AML-193 (cell line): ENCODE measurements at places on chromosomes 5 and 9.

DNA sequence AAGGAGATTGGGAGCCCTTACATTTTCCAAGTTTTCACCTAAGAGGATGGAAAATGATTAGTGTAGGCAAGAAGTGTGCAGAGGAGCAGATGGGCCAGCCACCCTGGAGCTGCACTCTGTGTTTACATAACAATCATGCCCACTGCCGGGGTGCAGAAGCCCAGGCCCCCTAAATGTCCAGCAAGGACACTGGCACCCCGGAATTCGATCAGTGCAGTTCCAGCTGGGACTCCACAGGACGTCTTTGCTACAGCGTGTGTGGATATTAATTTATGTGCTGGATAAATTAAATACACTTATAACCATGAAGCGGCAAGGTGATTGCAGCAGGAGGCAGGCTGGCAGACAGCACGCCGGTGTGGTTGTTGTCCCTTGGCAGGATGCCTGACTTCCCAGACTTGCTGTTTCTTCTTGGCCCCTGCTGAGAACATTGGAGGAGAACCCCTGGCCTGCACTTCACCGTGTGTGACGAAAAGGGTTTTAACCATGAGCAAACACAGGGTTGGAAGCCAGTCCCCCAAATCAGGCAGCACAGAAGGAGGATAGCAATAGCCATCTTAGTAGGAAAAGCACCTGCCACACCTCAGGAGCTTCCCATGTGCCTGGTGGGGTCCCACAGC, 73.7 kb downstream of the GADD45G start:
- no peak for DNase-seq

DNA sequence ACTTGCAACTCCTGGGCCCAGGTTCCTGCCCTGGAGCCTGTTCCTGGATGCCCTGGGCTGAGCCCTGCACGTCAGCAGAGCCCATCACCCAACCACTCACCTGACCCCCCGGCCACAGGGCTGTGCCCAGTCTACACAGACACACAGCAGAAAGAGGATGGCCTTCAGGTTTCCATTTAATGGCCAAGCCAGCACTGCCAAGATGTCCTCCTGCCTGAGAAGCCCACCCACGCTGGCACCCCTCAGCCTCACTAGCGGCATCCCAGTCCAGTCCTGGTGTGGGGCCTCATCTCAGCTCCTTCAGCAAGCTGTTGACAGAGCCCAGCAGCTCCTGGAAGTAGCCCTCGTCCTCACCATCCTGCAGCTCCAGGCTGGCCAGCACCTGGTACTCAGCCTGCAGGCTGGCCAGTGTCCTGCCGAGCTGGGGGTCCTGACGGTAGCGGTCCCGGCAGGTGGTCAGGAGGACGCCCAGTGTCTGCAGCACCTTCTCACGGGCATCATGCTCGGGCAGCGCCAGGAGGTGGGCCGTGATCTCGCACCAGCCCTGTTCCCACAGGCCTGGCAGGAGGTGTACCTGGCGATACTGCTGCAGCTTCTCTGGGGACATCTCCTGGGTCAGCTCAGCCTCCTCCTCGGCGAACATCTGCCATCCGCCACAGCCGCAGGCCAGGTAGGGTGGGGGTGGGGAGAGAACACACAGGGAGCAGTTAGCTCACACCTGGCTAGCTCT, 71.9 kb upstream of the LRRTM2 start:
- no peak for DNase-seq

DNA sequence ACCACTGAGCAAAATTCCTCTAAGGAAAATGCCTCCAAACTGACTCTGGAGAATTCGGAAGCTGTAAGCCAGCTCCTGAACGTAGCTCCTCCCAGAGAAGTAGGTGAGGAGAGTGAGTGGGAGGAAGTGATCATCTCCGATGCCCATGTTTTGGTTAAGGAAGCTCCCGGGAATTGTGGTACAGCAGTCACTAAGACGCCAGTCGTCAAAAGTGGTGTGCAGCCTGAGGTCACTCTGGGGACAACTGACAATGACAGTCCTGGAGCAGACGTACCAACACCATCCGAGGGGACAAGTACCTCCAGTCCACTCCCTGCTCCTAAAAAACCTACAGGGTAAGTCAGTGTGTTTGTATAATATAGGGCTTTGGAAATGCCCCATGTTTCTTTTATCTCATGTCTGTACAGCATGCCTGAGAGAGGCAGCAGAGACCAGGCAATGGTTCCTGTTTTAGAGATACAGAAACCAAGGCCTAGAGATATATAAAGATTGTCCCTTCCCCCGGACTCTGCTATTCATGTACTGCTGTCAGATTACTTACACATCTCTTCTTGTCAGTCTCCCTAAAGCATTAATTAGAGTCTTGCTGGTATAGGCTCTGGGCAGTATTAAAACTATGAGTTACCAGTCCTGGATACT, 23.9 kb downstream of the HMGXB3 start:
- DNase-seq: no peak

GRCh38 chr5:2757563-2758351, 6.3 kb upstream of the IRX2 start:
- DNase-seq: no peak

GRCh38 chr5:144427866-144428265, 257.2 kb downstream of the KCTD16 start:
- DNase-seq: no peak

GRCh38 chr5:110377943-110378342, 348.5 kb downstream of the TMEM232 start:
- no peak for DNase-seq

DNA sequence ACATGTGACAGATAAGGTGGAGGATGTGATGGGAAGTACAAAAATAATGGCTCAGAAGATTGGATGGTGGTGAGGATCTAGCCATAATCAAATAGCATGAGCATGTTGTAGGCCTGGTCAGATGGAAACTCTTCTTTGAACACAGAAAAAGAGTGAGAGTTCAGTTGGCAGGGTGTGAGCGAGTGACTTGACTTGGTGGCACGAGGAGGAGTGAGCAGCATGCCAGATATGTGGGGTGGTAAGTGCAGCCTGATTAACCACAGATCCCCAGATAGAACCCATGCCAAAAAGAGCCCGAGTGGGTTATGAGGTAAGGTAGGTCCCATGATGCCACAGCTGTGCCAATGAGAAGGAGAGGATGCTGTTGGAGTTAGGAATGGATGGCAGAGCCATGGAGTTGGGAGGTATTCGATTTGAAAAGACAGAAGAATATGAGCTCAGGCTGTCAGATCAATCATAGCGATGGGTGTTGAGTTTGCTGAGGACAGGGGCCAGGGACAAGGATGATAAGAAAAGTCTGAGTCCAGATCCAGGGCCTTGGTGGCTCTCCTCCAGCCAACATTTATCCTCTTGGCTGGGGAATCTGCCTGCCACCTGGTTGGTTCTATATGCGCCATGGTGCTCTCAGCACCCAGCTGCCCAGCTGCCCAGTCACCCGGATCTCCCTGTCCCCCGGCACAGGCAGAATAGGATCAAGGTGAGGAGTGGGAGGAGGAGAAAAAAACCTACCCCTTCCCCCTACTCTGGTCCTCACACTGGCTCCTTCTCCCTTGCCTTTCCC, 16.5 kb downstream of the GARNL3 start:
- no peak for DNase-seq

- no peak for DNase-seq
Measured at GRCh38 chr5:124677374-124678351, 68.8 kb downstream of the ZNF608 start.

DNA sequence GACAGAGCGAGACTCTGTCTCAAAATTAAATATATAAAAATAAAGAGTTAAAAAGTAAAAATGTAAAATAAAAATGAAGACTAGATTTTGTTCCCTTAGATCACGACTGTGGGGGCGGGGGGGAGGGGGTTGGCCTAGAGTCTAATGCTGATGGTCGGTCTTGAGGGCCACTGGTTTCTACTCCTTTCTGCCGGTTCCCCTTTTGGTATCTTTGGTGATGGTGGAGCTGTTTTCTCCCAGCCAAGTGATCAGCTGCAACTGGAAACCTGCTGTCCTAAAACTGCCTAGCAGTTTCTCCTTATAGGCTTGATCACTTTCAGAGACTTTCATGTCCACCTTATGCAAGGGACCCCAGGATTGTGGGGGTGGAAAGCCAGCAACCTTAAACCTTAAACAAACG, 1.1 kb downstream of the SRD5A1 start:
- DNase-seq: peak; percentile 47

DNA sequence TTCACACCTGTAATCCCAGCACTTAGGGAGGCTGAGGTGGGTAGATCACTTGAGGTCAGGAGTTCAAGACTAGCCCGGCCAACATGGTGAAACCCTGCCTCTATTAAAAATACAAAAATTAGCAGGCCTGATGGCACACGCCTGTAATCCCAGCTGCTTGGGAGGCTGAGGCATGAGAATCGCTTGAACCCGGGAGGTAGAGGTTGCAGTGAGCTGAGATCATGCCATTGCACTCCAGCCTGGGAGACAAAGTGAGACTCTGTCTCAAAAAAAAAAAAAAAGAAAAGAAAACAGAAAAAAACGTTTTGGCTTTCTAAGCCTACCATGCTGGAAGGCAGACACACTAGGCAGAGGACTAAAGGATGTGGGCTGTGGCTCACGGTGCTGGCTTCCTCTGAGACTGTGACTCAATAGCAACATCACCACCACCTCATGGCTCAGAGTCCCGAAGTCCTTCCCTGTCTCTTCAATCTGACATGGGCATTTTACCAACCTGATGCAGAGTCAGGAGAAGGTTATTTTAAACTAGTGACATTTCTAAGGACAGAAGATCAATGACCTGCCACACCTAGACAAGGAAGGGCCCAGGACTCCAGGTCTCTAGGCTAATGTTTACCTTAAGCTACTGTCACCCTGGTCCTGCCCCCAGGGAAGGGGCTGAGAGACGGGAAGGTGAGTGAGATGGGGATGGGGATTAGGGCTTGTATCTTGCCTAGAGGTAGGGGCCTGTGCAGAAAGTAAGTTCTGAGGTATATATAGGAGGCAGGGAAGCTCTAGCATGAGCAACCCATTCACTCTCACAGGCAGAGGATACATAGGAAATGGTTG, 3.7 kb downstream of the ECSCR start:
- DNase-seq: peak; percentile 73

DNA sequence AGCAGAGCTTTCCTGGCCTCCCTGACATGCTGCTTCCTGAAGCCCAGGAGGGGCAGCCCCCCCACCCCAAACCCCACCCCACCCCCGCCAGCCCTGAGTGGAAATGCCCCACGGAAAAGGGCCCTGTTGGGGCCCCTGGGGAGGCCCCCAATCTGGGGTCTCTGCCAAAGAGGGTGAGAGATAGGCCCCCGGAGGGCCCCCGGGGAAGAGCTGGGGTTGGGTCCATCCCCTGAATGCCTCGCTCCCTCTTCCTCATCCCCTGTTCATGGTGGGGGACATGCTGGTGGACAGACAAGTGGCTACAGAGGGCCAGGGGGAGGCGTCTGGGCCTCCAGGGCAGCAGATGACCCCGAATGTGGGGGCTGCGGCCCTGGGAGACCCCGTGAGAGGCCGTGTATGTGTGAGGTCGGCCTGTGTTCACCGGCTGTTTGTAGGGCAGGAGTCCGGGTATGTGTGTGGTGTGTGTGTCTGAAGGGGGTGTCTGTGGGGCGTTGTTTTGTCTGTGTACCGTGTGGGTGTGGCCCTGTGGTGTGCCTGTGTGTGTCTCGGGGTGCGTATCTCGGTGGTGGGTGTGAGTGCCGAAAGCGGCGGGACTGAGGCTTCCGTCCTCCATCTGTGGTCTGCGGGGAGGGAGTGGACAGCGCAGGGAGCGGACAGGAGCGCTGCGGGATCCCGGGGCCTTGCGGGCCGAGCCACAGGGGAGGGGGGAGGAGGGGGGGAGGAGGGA, 11.3 kb downstream of the C9orf50 start:
- no peak for DNase-seq

- DNase-seq: no peak
Measured at GRCh38 chr5:6340100-6340499, 38.2 kb downstream of the MED10 start.

- no peak for DNase-seq
Measured at GRCh38 chr9:108588246-108588645, 267.5 kb downstream of the ACTL7B start.

GRCh38 chr5:26601563-26601962, 436.8 kb downstream of the CDH9 start:
- no peak for DNase-seq
